HS-5 (cell line): ENCODE measurements at places on chromosomes 4 and X.

- peak; percentile 45 for DNase-seq
Measured at GRCh38 chr4:87805971-87806370, 6.6 kb downstream of the IBSP start.

DNA sequence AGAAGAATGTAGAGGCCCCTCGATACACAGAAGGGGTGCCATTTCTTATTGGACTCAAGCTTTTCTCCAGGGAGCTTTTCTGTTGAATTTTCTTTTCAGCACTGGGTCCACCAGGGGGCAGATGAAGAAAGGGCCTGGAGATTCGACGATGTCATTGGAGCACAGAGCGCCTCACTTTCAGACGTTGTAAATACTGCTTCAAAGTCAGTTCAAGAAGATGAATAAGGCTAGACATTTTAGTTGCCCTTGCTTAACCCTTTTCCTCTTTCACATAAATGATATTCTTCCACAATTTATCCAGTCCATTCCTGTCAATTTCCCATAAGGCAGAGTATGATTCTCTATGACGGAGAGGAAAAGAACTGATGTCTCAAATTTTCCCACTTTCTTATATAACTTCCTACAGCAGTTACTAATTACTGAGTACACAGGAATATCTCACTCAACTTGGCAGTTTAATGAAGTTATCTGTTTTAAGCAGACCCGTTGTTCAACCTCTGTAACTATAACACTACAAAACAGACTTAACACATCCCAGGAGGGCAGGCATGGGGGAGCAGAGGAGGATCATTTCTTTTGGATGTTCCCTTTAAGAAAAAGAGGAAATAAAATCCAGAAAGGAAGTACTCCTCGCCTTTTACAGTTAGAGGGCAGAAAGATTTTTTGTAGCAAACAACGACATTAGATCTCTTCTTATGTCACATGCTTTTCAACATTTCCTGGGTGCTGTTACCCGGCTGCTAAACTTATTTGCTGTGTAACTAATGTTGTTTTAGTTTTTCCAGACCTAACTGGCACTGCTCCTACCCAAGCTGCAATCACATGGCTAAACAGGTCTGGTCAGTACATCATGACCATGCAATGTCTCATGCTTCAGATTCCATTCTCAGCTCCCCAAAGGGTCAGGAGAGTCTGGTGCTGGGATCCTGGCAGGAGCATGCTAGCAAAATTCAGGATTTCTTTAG, 12.2 kb upstream of the CENPU start:
- DNase-seq = no peak

GRCh38 chrX:82816562-82816961, 691.5 kb upstream of the POU3F4 start:
- DNase-seq = no peak

GRCh38 chr4:54005475-54005874, 58.9 kb downstream of the CHIC2 start:
- no peak for DNase-seq

DNA sequence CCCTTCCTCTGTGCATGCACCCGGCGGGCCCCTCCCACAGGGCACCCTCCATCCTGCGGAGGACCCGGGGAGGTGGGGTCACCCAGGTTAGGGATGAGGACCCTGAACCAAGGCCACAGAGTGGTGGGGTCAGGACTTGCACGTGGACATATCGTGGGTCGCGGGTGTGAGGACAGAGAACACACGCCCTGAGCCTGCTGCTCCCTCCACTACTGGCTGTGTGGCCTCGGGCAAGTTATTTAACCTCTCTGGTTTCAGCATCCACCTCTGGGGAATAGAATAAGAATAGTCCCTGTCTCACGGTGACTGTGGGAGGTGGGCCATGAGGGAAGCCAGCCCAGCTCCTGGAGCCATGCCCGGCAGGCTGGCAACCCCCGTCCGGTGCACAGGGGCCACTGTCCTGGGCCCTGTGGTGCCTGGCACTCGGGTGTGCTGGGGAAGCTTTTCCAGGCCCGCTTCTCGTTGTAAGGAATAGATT, 5.1 kb downstream of the PSAPL1 start:
- no peak for DNase-seq

DNA sequence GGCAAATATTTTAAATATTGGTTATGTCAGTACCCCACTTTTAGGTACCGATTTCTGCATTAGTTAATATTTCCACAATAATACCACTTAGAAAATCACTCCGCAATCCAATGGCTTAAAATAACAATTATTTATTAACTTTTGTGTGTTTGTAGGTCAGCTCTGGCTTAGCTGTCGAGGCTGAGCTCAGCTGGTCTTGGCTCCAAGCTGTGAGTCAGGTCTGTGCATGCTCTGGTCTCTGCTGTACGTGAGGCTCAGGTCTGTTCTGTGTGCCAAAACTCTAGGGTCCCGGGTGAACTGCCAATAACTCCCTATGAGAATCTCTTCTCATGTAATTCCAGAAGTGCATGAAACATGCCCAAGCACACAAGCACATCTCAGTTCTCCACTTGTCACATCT, 245.8 kb upstream of the GK2 start:
- DNase-seq = no peak

GRCh38 chr4:150999086-150999485, 16.0 kb downstream of the LRBA start:
- no peak for DNase-seq

DNA sequence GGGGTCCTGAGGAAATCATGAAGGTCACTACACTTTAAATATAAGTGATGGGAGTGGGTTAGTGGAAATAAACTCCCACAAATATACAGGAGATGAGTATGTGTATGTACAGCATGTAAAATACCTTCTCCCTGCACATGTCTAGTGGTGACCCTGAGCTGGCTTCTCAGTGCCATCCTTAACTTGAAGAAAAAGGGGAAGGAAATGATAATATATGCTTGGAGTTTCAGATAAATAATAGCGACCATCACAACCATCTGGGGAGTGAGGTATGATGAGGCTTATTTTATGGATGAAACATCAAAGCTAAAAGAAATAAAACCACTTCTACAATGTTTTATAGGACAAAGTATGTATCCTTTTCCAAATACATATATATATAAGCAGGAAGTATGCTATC, 41.0 kb upstream of the SORBS2 start:
- DNase-seq = no peak

DNA sequence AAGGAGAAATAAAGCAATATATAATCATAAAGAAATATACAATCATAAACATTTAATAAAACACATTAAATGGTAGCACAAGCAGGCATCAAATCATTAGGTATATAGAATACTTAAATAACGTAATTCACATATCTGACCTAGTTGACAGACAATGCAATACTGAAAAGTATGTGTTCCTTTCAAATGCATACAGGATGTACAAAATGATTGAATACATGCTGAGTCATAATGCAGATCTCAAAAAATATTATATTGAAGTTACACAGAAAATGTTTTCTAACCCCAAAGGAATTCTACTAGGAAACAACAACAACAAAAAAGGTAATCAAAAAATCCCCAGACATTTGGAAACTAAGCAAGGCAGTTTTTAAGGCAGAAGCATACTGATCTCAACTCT, 1072.0 kb upstream of the INTU start:
- DNase-seq = no peak

- no peak for DNase-seq
Measured at GRCh38 chr4:187192266-187192665, 468.6 kb upstream of the FAT1 start.

DNA sequence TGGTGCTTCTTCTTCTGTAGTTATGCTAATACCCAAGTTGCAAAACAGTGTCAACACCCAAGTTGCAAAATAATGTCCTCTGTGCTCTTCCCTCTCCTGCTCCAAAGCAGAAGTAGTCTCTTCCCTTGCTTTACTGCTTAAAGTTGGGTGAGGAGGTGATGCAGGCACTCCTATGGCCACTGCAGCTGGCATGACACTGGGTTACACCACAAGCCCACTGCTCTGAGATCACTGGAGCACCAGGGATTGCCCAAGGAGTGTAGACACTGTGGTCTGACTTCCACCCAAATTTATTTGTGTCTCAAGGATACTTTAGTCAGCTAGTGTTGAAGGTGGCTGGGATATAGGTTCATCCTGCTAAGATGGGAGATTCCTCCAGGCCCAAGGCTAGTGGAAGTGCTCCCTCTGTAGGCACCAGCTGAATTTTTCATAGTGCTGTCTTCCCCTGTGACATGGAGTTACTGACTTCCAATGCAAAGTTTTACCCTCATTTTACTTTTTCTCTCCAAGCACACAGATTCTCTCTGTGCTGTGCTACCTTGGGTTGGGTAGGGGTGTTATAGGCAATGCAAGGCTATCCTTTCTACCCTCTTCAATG, 196.2 kb upstream of the TENT5D start:
- DNase-seq = no peak

- no peak for DNase-seq
Measured at GRCh38 chr4:94895081-94895480, 137.3 kb downstream of the BMPR1B start.

DNA sequence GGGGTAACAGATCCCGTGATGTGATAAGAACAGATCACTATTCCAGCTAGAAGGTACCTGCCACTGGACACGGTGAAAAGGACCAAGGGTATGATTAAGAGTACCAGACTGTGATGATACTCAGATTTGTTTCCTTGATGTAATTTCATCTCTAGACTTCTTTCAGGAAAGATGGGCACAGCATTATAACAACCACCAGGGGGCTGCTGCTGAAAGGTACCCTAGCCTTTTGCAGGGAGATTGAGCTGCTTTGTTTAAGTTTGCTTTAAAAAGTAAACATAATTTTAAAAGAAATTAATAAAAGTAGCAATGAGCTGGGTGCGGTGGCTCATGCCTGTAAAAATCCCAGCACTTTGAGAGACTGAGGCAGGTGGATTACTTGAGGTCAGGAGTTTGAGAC, 145.4 kb downstream of the EMCN start:
- no peak for DNase-seq

- DNase-seq = no peak
Measured at GRCh38 chr4:65391814-65392213, 278.5 kb downstream of the EPHA5 start.

DNA sequence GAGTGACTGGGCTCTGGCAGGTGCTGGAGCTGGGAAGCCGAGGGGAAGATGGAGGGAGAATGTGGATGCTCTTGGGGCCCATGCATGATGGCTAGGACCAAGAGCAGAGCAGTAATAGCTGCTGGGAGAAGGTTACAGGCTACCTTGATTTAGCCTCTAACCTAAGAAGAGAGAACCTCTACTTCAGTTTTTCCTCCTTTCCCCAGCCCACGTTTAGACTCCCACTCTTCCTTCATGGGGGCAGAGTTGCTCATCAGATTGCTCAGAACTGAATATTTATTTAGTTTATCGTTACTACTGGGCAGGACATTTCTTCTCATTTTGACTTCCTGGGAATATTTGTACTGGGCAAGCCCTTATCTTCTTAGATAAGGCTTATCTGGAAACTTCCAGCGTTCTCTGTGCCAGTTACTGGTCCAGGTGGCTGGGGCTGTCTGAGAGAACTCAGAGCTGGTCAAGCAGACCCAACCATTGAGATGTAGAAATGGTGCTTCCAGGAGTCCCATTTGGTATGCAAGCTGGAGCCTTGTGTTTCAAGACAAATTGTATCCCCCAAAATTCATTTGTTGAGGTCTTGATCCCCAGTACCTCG, 442.9 kb upstream of the BOD1L1 start:
- DNase-seq = no peak

DNA sequence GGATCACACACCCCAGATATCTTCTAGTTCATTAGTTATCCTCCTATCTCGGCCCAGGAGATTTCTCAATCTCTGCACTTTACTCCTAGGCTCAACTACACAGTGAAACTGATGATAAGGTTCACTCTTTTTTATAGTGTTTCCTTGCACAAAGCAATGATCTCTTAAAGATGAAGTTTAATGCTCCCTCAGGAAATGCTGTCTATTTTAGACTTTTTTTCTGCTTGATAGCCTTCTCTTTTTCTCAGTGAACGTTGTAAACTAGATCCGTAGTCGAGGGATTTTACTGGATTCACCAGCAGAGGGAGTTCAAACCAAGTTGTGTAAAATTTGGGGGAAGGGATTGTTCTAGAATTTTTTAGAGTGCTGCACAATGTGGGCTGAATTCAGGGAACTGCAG, 269.6 kb downstream of the GBA3 start:
- no peak for DNase-seq

DNA sequence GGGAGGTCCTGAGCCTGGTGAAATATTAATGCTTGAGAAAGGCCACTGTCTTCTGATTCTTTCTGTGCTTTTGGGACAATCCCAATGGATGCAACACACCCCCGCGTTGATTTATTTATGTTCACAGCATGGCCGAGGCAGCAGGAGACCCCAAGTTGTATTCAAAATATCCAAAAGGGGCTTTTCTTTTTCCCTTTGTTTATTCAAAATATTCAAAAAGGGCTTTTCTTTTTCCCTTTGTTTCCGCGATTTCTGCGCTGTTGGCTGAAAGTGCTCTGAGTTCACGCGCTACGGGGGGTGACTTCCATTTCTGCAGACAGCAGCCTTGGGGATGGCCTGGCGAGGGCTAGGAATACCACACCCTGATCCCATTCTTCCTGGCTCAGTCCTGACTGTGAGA, 59.5 kb upstream of the PPP2R3B start:
- no peak for DNase-seq
